ENCODE measurements at places on chromosomes 7 and 10. TPM values are rescaled to one million over a fixed set of nuclear protein-coding genes. Genes with fewer than 3 reads are reported as not detected.

- ATAC-seq = no peak
These were observed 15.0 kb downstream of the ELN start for GRCh38 chr7:74042746-74043522.

DNA sequence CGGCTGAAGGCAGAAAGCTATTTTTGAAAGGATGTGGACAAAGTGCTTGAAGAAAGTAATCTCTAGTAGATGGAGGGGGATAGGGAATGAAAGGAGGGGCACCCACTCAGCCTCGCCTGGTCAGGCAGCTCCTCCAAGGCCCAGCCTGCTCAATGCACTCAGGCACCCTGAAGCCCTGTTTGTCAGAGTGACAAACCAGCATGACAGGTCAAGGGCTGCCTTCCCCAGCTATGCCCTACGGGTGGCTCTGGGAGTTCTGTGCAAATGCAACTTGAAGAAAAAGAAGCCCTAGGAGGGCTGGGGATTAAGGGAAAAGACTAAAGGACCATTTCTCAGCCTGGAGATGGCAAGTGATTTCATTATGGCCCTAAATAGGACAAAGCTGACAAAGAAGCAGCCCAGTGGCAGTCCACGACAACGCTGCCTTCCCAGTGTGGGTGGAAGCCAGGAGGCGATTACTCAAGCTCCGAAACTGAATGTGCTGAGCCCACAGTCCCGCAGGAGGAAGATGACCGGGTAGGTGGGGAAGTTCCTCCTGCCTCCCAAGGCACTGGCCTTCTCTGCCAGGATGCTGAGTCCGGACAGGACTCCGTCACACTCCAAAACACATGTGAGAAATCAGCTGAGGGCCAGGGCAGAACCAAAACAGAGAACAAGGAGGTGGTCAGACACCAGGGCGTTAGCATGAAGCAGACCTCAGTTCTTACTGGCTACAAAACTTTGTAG is 16.3 kb downstream of the LIPA start:
- peak; percentile 84 for ATAC-seq

DNA sequence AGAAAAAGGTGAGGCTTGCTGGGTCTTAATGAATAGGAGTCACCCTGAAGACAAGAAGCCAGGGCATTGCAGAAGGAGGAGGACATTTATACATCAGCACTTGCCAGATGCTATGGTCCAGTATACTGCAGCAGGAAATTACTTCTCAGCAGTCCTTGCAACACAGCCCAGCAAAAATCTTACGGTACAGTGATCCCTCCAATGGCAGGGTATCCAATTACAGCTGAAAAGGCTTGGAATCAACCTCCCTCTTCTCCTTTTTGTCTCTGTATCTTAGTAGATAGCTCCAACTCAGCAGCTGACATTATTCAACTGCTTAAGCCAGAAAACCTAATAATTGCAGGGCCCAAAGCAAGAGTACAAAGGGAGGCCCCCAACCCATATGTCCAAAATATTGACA is 128.3 kb upstream of the COBL start:
- no peak for ATAC-seq

DNA sequence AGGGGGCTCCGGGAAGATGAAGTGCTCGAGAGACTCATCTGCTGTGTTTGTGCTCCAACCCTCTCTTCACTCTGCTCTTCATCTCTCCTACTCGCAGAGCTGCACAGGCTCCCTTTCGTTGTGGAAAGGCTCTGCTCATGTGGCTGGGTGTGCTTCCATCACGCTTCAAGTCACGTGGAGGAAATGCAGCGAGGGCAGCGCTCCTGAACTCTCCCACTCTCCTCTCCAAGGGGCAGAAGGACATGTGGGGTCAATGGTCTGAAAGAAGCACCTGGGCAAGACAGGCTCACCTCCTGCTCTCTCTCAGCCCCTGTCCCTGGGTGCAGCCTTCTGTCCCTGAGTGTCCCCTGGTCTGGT is 72.6 kb downstream of the USP6NL start:
- ATAC-seq = no peak

Gene WEE2
- not detected for total RNA-seq

- ATAC-seq = no peak
These were observed 26.4 kb upstream of the CXCL12 start for GRCh38 chr10:44411251-44411650.

DNA sequence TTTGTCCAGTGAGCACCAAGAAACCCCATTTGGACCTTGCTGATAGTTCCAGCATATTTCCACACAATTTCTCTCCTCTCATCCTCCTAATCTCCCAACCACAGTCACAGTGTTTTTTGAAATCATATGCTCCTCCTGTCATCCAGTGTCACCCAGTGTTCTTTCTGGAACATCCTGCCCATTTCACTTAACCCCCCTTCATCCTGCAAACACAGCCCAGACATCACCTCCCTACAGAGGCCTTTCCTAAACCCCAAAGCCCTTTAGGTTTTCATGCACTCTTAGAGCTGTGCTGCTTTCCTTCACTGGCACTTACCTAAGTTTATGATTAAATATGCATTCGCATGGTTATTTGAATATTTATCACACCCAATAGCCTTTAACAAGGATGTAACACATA is 1158.0 kb upstream of the C7orf33 start:
- ATAC-seq = no peak

Gene OR2A42
- not detected for total RNA-seq

GRCh38 chr7:43123457-43123856 is 11.0 kb downstream of the HECW1 start:
- ATAC-seq = no peak

GRCh38 chr7:27526611-27527347 is 135.9 kb downstream of the HIBADH start:
- no peak for ATAC-seq

GRCh38 chr10:12909836-12910185 is 91.7 kb downstream of the CCDC3 start:
- ATAC-seq = peak; percentile 60

GRCh38 chr10:124708922-124709520 is 35.2 kb downstream of the FAM53B start:
- no peak for ATAC-seq

Gene MBL2
- total RNA-seq = not detected

- ATAC-seq = no peak
These were observed 169.3 kb upstream of the NPSR1 start for GRCh38 chr7:34488766-34489165.

GRCh38 chr7:150942001-150942590 is 36.0 kb downstream of the KCNH2 start:
- ATAC-seq = no peak

- no peak for ATAC-seq
These were observed 10.0 kb downstream of the RGR start for GRCh38 chr10:84254552-84255478.

Gene TOMM7
- 167 TPM for total RNA-seq

GRCh38 chr10:71339796-71340589 is 20.9 kb downstream of the SLC29A3 start:
- ATAC-seq = no peak

- no peak for ATAC-seq
These were observed 100.6 kb downstream of the DLG5 start for GRCh38 chr10:77825965-77826364.

- peak; percentile 16 for ATAC-seq
These were observed 183.4 kb downstream of the PTPN20 start for GRCh38 chr10:47094636-47095035.

Gene MOGAT3
- not detected for total RNA-seq

GRCh38 chr7:105745681-105746330 is 130.6 kb downstream of the ATXN7L1 start:
- ATAC-seq = no peak

Gene LRRC4
- 0.82 TPM for total RNA-seq

Measured in gastroesophageal sphincter (tissue), 4 donors.